Right renal pelvis (tissue), 4 donors: ENCODE measurements at places on chromosomes 1 and 21.

DNA sequence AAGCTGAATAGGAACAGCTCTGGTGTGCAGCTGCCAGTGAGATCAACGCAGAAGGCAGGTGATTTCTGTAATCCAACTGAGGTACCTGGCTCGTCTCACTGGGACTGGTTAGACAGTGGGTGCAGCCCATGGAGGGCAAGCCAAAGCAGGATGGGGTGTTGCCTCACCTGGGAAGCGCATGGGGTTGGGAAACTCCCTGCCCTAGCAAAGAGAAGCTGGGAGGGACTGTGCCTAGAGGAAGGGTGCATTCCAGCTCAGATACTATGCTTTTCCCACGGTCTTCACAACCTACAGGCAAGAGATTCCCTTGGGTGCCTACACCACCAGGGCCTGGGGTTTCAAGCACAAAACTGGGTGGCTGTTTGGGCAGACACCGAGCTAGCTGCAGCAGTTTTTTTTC lies 183.2 kb downstream of the DNM3 start:
- DNase-seq = no peak

DNA sequence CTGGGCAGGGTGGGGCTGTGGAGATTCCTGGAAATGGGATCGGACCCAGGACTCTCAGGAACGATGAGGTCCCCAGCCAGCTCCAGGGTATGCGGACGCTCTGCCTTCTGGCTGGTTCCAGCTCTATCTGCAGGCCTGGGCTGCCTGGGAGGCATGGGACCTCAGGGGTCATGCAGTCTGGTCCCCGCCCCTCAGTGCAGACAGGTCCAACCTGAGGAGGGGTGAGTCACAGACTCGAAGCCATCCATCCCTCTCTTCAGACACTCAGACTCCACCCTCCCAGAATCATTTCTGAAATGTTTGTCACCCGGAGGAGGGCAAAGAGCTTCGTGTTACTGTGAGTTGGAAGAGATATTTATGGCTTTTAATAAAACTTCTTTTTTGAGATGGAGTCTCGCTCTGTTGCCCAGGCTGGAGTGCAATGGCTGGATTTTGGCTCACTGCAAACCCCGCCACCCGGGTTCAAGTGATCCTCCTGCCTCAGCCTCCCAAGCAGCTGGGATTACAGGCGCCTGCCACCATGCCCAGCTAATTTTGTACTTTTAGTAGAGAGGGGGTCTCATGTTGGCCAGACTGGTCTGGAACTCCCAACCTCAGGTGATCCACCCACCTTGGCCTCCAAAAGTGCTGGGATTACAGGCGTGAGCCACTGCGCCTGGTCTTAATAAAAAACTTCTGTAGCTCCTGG lies 5.9 kb upstream of the MYOM3 start:
- no peak for DNase-seq

GRCh38 chr1:201370500-201370899 lies 7.0 kb downstream of the TNNT2 start:
- DNase-seq = no peak

DNA sequence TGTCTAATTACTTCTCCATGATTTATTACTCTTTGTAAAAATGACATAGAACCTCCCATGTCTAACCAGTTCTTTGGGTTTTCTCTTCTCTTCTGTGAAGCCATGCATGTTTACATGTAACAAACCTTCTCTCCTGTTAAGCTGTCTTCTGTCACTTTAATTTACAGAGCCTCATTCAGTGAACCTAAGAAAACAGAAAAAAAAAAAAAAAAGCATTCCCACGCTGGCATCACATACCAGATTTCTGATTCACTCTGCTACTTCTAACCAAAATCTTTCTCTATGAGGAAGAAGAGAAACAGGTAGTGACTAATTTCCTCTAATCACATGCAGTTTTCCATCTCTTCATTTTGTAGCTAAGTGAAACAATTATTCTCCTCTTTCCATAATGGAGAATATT lies 141.4 kb upstream of the CXADR start:
- DNase-seq = no peak

GRCh38 chr1:40302475-40302874 lies 14.6 kb downstream of the COL9A2 start:
- DNase-seq = no peak

- no peak for DNase-seq
Measured at GRCh38 chr1:229454056-229454455, 20.2 kb upstream of the ACTA1 start.

DNA sequence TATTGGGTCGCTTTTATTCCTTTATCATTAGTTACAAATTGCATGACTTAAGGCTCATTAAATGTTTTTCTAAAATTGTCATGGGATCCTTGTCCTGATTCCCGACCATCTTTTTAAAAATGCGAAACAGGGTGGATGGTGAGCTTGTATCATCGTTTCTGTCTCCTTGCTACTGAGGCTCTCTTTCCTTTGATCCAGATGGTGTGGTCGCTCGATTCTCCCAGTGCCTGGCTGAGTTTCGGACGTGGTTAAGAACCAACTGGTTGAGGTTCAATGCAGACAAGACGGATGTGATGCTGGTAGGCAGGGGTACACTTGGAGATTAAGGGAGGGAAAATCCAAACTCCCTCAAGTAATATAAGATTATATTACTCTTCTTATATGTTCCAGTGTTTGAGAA lies 1.2 kb downstream of the MIER1 start:
- DNase-seq = no peak

DNA sequence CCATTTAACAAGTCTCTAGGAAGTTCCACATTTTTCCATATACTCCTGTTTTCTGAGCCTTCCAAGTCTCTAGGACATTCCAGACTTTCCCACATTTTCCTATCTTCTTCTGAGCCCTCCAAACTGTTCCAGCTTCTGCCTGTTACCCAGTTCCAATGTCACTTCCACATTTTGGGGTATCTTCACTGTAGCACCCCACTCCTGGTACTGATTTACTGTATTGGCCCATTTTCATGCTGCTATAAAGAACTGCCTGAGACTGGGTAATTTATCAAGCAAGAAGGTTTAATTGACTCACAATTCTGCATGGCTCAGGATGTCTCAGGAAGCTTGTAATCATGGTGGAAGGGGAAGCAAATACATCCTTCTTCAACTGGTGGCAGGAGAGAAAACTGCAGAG lies 285.0 kb downstream of the LRRIQ3 start:
- DNase-seq = no peak

GRCh38 chr1:39061951-39062350 lies 35.8 kb downstream of the NDUFS5 start:
- DNase-seq = no peak

DNA sequence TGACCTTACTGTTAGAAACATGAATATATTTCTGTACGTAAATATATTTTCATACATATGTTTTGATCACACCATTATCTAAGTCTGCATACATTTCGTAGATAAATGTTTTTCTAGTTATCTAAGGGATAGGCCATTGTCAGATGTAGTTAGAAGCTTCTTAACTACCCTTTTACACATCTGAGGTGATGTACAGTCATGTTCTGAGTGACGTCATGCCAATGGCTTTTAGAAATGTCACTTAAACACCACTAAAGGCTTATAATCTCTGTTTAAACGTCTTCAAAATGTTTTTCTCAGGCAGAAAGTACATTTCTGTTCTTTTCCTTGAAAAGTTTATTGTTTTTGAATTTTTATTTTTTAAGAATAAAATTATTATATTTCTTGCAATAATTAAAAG lies 781.9 kb downstream of the MRPL39 start:
- no peak for DNase-seq

DNA sequence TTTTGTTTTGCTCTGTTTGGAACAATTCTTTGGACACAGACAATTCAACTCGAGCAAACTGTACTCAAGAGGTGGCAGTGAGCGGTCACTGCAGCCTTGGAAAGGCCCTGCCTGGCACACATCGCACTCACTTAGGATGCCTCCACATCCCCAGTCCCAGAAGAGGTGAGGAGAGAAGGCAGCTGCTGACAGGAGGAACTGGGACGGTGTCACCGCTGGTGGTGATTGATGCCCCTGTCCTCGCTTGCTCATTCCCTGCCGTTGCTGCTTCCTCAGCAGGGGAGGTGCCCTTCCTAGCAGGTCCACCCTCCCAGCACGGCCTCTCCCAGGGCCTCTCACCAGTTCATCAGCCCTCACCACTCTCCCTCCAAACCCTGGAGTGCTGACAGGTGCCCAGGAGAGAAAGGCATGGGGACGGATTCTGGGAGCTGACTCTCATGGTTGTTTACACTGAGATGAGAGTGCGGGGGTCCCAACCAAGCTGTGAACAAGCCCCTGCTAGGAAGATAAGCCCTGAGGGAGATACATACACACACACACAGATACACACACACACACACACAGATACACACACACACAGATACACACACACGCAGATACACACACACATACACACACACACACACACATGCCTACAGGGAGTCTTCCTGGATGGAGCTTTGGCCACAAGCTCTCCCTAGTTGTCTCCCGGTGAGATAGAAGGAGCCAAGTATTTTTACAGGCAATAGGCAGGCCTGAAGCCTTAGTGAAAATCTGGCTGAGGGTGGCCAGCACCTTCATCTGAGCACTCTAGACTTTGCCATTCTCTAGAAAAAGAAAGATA lies 101.1 kb downstream of the CDC7 start:
- DNase-seq = no peak

GRCh38 chr21:14376854-14377253 lies 6.1 kb downstream of the HSPA13 start:
- DNase-seq = no peak

- DNase-seq = no peak
Measured at GRCh38 chr1:24501371-24502064, 1.1 kb upstream of the RCAN3 start.

GRCh38 chr1:34906756-34907155 lies 22.7 kb downstream of the DLGAP3 start:
- no peak for DNase-seq

DNA sequence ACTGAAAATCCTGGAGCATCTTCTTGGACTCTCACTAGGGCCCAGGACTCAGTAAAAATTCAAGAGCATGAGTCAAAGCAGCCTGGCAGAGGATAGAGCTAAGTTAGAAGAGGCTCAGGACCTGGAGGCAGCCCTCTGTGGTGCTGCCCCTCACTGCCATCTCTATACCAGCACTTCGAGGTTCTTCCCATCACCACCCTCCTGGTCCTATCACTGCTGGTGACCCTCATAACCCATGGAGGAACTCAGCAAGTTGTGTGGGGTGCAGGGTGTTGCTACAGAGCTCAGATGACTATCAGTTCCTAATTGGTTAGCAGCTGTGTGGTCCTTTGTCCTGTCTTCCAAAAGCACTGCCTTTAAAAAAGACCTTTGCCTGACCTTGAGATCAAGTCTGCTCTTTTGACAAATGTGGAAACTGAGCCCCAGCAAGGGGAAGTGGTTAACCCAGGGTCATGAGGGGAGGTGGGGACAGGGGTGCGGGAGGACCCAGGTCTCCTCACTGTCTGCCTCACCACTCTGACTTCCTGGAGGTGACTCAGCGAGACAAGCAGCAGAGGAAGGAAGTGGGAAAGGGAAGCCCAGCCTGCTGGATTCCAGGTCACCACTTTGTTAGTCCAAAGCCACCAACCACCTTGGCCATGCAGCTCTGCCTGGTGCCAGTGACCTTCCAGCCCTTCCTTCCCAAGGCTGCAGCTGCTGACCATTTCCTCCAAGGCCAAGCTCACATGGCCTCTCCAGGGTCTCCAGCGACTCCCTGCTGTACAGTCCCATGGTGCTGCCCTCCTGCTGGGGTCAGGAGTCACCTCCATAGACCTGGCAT lies 199.4 kb upstream of the EDN2 start:
- DNase-seq = no peak

DNA sequence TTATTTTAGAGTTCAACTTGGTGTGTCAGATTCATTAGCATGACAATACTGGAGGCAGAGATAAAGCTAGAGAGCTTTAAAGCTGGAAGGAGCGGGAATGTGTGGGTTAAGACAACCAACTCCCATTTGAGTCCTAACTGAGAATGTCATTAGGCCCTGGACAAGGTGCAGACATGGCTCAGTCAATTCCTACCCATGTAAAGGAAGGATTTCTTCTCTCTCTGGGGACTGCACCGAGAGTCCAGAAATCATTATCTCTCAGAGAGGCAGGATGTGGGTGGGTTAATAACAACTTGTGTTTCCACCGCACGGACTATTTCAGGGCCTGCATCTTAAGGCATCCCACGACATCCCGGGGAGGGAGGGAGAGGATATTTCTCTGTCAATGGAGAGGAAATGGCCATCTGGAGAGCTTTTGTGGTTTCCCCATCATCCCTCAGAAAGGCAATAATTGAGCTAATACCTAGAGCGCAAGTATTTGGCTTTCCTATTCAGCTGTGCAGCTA lies 46.7 kb upstream of the SARS1 start:
- DNase-seq = no peak

- DNase-seq = no peak
Measured at GRCh38 chr1:67741121-67741520, 56.1 kb downstream of the GADD45A start.

DNA sequence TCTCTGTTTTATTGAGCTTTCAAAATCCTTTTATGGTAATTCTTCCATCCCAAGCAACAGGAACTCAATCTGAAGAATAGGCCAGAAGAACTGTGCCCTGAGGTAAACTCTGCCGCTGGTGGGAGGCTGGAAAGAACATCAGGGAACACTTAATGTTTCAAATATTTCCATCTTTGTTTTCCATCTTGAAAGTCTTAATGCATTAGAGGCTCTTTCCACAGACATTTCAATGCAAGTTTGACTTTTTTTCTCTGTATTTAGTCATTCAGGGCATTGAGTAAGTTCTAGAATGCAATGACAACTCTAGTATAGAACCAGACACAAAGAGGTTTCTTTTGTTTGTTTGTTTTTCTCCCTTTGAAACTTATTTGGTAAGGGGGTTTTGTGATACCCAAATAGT lies 61.5 kb downstream of the KIAA0040 start:
- no peak for DNase-seq

DNA sequence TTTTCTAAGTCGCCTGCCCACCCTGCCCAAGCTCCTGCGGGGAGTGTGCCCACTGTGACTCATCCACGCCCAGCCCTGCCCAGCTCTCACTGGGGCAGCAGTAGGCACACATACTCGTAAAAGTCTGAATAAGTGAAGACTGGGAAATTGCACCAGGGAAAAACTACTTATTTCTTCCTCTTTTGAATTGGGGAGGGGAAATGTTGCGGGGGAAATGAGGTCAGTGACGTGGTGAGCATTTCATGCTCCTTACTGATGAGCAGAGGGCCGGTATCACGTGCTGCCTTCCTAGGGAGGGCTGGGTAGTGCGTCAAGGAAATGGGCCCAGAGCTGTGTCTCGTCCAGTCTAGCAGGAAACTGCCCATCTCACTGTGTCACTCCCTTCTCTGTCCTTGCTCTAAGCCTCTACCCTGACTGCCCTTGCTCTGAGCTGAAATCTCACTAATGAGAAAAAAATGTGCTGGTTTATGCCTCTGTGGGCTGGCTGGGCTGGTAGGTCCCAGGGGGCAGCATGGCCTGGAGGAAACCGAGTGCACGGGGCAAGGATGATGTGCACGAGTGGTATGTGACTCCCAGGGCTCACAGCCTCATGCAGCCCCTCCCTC lies 13.5 kb upstream of the TNFRSF1B start:
- no peak for DNase-seq

- DNase-seq = no peak
Measured at GRCh38 chr1:196976278-196976677, 1.1 kb upstream of the CFHR5 start.

DNA sequence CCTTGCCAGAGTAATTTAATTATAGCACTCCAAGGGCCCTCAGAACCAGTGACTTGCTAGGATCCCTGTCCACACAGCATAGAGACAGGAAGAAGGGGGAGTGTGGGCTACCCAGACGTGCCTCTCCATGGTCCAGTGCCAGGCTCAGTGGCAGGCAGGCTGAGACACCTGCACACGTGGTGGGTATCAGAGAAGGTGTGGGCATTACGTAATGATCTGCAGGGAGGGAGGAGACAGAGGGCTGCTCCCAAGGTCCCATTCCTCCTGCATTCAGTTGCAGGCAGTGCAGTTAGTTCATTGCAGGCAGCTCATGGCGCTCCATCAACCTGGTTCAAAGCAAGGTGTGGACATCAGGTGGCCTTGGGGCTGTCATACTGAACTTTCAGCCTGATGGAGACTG lies 49.9 kb downstream of the C8B start:
- no peak for DNase-seq
